ENCODE measurements at places on chromosomes 1 and 21.

GRCh38 chr21:42833439-42833815 lies 45.9 kb downstream of the WDR4 start:
- peak; percentile 13 for DNase-seq

- DNase-seq, result no peak
These were observed 7.5 kb upstream of the LEFTY1 start for GRCh38 chr1:225896494-225896893.

GRCh38 chr1:42953182-42954180 lies 5.2 kb downstream of the SLC2A1 start:
- DNase-seq, result no peak

- DNase-seq, result no peak
These were observed 382.7 kb upstream of the DUSP10 start for GRCh38 chr1:222124602-222125001.

- DNase-seq, result no peak
These were observed 228.3 kb downstream of the NCAM2 start for GRCh38 chr21:21226472-21226871.

- DNase-seq, result no peak
These were observed 173.6 kb upstream of the CHRM3 start for GRCh38 chr1:239212811-239213220.

GRCh38 chr1:89576013-89576412 lies 51.4 kb downstream of the LRRC8B start:
- no peak for DNase-seq
